ENCODE measurements at places on chromosomes 2 and 18. TPM values are rescaled to one million over a fixed set of nuclear protein-coding genes. Genes with fewer than 3 reads are reported as not detected.

TNFAIP6 gene
- not detected for total RNA-seq

CCDC68 gene
- total RNA-seq: not detected

- DNase-seq: no peak
Measured at GRCh38 chr2:191869781-191870180, 22.9 kb upstream of the CAVIN2 start.

DNA sequence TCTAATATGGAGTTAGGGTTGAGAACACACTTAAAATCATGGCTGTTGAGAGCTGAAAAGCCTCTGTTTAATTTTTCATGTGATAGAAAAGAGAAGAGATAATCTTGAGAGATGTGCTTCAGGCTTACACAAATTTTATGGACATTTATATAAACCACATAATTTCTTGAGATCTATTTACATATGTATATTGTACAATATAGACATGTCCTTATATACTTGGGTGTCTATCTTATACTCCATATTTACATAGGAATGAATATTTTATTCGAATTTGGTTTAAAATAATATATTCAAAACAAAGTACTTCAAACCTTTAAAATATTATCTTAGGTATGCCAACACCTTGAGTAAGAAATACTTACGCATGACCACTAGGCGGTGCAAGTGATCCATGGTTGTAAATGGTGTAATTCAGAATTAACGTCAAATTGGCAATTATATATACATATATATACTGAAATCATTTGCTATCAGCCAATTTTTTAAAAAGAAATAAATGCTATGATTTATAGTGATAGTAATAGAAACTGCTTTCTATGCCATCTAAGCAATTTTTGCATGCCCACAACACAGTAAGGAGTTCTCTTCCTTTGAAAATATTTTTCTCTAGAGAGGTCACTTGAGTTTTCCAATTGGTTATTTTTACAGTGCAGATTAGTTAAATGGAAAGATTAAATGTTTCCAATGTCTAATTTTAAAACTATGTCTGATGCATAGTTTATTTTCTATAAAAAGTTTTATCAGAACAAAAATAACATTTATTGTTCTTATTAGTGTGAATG is 37.6 kb upstream of the SPAG16 start:
- no peak for DNase-seq

GRCh38 chr2:168422584-168422983 is 33.5 kb upstream of the CERS6 start:
- DNase-seq: no peak

DNA sequence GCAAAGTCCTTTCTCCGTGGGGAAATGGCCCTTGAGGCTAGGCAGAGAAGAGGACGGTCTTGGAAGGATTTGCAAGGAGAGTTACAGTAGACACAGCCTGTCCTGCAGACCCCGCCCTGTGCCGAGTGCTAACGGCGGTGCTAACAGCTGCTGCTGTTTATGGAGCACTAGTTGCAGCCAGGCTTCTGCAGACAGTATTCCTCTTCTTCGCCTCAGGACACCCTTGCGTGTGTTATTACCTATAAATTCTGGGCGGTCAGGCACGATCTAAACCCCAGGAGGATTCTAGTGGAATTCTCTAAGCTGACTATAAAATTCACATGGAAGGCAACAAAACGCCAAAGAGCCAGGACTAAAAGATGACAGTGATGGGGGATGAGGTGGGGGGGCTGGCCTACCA is 139.8 kb downstream of the GLI2 start:
- DNase-seq: no peak

GRCh38 chr2:61910603-61911002 is 5.1 kb downstream of the COMMD1 start:
- no peak for DNase-seq

DNA sequence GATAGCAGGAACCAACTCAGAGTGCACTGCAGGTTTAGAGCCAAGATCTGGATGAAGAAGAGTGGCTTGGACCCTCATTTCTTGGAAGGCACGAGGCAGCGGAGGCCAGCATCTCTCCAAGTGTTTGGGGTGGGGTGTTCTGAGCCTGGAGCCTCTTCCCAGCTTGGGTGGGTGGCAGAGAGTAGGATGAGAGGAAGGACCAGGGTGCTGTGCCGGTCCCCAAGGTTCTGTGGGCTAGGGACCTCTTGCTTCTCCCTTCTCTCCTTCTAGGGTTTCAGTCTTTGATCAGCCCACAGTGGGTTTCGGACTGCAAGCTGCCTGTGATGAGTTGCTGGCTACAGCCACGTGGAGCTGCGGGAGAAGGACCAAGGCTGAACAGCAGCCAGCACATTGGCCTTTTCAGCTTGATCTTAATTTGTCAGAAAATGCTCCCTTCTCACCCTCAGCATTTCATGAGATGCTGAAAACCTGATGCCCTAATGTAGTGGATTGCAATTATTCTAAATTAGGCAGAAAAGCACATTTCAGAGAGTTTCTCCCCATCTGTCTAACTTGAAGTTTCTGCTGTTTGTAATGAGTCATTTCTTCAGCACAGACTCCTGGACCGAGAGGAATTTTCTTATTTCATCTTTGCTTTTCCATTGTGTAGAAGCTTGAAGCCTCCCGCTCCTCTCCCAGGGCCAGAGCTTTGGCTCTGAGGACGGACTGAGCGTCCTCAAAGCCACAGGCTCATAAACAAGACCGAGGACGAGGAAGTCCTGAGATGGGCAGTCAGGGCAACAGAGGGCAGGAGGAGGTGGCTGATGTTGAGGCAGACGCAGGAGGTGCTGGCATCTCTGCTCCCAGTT is 99.1 kb upstream of the HDAC4 start:
- DNase-seq: no peak

GRCh38 chr2:171109571-171109970 is 51.1 kb downstream of the TLK1 start:
- DNase-seq: no peak

DNA sequence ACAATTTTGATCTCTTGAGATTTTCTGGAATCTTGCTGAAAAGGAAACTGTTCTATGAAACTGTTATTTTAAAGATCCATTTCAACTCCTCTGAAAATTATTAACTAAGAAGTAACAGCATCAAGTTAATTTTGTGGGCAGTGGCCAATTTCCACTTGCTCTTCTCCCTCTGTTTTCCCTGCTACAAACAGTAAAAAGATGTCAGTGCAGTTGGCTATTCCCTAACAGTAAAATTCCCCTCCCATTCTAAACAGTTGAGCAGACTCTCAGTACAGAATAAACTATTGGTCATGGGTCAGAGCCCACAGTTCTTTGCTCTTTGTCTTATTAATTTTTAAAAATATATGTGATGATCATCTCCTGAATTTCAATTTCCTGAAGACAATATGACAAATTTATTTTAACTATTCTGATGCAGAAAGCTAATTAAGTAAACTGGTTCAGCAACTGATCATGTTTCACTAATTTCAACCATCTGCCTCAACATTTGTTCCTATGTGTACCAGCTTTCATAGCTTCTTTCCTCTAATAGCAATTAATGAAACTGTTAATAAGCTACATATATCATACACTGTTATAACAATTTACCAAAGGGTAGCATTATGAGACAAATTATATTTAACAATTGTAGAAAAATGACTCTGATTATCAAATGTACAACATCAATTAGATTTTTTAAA is 41.1 kb upstream of the GALNT5 start:
- no peak for DNase-seq

- DNase-seq: no peak
Measured at GRCh38 chr2:156455361-156455975, 19.3 kb downstream of the GPD2 start.

- DNase-seq: no peak
Measured at GRCh38 chr18:58934356-58934755, 69.7 kb downstream of the ZNF532 start.

DNA sequence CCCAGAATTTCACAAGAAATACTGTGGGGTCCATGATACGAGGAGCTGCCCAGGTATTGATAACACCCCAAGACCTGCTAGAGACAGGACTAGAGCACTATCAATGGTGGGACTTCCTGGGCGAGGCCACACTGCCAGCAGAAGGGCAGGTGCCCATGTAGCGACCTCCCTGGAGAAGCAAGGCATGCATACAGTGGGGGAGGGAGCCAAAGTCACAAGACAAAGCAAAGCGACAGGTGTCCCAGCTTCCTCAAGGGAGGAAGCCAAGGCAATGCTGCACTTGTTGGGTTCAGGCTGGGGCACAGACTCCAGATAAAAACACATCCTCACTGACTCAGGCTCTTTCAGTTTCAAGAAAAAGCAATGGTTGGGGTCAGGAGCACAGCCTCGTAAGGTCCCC is 7.5 kb downstream of the CD207 start:
- DNase-seq: no peak

DNA sequence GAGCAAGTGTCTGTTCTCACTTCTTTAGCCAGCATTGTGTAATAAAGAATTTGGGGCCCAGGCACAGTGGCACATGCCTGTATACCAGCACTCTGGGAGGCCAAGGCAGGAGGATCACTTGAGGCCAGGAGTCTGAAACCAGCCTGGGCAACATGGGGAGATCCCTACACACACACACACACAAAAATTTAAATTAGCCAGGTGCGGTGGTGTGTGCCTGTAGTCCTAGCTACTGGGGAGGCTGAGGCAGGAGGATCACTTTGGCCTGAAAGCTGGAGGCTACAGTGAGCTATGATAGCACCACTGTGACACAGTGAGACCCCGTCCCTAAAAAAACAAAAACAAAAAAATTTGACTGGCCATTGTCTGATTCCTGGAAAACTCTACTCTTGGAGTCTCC is 8.3 kb downstream of the REV1 start:
- DNase-seq: no peak

DNA sequence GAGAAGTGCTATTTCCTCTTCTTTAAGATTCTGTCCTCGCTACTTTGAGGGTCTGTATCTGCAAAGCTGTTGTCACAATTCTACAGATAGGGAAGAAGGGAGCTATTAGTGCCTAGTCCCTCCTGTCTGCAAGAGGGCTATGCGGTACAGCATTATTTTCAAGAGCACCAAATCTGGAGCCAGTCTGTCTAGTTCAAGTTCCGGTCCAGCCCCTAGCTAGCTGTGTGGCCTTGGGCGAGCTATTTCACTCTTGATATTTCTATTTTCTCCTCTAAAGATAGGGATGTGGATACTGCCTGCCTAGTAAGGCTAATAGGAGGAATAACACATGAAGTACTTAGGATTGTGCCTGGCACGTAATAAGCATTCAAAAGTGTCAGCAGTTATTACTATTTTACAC is 272.4 kb downstream of the KCNE4 start:
- DNase-seq: no peak

DNA sequence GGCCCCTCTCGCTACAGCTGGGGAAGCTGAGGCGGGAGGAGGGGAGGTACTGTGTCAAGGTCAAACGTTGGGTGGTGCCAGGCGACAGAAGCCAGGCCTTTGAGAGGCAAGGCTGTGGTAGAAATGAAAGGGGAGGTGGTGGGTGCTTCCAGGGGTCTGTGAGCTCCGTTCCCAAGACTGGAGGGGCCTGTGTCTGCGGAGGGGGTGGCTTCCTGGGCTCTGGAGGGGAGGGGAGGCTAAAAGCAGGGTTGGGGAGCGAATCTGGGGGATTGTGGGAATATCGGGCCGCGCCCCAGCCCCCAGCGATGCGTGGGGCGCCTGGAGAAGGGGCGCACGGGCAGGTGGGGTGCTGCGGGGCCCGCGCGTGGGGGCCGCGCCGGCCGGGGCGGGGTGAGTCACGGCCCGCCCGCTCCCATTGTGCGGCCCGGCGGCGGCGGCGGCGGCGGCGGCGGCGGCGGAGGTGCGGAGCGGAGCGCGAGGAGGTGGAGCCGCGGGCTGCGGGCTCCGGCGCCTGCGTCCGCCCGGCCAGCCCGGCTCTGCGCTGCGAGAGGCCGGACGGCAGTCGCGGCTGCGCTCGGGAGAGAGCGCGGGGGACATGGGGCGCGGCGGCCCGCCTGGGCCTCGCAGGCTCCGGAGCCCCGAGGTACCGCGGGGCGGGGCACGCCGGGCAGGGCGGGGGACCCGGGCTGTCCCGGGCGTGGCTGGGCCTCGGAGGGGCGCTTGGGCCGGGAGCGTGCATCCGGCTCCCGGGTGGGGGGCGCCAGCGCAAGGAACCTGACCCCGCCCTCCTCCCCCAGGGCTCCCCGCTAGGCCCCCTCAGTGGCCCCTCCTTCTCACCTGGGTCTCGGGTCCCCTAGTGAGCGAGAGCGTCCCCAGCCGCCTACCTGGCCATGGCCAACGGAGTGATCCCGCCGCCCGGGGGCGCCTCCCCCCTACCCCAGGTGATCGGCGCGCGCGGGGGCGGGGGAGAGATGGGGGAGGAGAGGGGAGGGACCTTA is at the start of gene SLC4A3:
TSS of gene SLC4A3 (plus strand) at position 528 of the 998 bp plus-strand sequence. CDS start at position 891, 363 bp downstream.
- DNase-seq: no peak

DNA sequence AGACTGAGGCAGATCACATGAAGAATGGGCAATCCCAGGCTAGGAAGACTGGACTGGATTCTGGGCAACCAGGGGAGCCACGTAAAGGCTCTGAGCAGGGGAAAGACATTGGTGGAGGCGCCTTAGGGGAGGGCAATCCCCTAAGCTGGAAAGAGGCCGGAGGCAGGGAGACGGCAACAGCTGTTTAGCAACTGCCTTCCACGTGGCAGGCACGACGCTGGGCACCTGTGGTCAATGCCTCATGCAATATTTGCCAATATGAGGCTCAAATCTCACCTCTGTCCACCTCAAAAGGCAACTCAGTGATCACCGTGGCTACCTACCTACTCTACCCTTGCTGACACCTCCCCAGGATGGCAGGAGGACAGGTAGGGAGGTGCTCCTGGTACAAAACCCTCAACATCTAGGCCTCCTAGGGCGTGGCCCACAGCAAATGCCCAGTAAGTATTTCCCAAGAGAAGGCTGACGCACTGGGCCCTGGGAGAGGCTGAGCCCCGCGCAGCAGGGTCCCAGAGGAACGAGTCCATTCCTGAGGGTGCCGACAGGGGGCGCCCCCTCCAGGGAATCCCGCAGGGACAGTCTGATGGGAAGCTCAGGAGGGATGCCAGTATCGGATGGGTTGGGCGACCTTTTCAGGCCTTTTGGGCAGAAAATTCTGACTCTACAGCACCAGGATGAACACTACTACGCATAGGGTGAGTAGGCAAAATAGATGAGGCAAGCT is 8.9 kb downstream of the BOLA3 start:
- no peak for DNase-seq

DNA sequence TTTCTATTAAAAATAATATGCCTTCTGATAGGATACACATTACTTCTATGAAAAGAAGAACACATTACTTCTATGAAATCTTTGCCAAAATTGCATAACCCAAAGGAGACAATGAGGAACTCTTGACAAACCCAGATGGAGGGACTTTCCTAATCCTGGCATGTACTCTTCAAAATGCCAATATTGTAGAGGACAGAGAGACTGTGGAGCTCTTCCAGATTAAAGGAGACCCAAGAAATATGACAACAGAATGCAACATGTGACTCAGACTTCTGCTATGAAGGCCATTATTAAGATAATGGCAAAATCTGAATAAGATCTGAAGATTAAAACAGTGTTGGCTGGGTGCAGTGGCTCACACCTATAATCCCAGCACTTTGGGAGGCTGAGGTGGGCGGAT is 22.2 kb downstream of the SOWAHC start:
- DNase-seq: no peak

Measured in activated naive CD4-positive, alpha-beta T cell treated with anti-CD3 and anti-CD28 coated beads, Interleukin-2, amount 50 U/mL, for 72 hours (primary cell).